GM13976 (cell line): ENCODE measurements at places on chromosomes 6 and 20.
A peak's percentile ranks its signal among the peaks of the same experiment; 100 is the strongest.

DNA sequence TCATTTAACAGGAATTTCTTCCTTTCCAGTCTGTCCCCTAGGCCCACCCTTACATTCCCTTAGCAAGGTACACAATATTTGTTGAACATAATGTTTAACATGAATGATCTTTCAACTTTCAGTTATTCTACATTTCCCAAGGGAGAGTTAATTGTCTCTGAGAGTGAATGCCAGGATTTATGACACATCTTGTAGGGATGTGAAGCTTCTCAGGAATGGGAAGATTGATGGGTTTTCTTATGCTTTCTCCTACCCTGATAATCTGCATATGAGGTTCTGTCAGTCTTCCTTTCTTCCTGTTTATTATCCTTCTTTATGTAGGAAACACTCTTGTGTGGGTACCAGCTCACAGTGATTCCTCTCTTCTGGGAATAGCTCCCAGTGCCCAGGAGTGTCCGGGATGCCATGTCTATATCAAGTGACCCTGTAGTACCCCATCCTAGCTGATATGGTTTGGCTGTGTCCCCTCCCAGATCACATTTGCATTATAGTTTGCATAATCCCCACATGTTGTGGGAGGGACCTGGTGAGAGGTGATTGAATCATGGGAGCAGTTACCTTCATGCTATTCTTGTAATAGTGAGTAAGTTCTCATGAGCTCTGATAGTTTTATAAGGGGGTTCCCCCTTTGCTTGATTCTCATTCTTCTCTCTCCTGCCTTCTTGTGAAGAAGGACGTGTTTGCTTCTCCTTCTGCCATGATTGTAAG lies 7.1 kb upstream of the FYN start:
- DNase-seq: no peak

DNA sequence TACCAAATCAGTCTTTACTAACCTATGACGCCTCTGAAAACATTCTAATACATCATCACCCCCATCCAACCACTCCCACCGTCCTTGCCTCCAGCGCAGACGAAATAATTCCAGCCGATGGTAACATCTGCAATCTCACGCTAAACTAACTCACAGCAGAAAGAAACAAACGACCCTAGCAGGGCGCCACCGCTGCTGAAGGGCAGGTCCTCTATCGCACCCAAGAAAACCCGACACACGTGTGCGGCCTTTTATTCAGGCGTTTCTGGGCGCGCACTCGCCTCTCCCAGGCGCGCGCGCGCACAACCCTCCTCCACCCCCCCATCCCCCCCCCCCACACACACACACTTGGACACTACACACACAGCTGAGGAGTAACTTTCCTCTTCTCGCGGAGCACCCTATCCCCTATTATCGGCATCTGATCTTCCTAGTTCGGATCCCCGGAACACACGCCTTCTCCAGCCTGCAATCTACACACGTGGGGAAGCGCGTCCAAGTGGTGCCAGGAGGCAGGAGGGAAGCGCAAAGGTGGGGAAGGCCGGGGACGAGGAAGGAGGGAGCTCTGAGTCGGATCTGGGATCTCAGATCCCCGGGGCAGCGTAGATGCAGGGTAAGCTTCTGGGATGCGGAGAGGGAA lies 1.4 kb downstream of the GFOD1 start:
- DNase-seq: peak; percentile 68

- DNase-seq: no peak
These were observed 37.6 kb downstream of the ZMYND8 start for GRCh38 chr20:47318586-47319516.

DNA sequence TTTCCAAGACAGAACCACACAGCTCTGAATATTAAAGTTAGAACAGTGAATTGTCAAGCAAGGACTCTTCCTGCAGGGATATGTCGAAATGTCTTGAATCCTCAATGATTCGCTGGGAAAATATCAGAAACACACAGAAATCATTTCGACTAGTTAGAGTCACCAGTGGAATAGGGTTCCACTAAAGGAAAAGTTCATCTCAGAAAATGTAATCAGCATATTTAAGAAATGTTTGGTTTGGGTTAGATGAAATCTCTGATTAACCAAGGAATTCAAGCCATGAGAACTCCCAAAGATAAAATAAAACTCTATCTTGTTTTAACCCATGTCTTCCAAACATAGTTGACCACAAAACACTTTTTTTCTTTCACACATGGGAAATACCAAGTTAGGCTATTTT lies 621.0 kb upstream of the NRSN1 start:
- DNase-seq: no peak

DNA sequence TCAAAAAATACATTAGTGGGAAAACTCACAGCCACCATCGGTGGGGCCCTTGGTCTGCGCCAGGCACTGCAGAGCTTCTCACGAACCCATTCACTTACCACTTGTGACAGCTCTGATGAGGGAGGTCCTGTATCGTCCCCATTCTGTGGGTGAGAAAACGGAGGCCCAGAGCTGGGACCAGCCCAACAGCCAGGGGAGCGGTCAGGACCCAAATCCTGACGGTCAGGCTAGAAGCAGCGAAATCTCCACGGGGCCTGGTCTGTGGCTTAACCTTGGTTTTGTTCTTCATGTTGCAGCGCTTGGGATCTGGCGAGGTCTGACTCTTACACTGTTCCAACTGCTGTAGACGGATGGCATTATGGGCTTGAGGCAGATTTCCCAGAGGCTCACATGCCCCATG lies 7.7 kb upstream of the VSX1 start:
- no peak for DNase-seq
